ENCODE measurements at places on chromosomes 16 and 17.

GRCh38 chr16:66619534-66620428, 15.3 kb downstream of the CMTM3 start:
- peak; percentile 71 for DNase-seq

DNA sequence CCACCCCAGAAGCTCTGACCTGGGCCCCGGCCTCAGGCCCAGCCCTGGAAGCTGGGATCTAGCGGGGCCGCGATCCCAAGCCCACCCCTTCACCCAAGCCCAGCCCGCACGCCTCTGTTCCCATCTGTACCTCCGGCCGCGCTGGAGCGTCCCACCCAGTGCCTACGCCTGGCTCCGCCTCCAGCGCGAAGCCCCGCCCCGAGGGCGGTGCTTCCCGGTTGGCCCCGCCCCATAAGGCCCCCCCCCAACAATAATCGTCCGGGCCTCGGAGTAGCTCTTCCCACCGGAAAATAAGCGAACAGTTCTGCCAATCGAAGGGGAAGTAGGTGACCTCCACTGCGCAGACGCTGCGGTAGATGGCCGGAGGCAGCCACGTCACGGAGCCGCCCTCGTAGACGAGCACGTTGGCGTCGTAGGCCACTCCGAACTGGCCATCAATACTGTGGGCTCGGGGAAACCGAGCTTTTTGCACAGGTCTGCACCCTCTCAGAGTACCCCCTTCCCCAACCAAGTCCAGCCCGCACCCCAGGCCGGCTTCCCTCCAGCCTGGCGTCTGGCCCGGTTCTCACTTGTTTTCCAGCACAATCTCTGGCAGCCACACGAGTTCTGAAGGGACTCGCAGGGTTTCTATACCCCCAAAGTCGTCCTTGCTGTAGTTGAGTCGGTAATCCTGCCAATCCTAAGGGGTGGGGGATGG, 1.1 kb downstream of the CHRNE start:
- no peak for DNase-seq

DNA sequence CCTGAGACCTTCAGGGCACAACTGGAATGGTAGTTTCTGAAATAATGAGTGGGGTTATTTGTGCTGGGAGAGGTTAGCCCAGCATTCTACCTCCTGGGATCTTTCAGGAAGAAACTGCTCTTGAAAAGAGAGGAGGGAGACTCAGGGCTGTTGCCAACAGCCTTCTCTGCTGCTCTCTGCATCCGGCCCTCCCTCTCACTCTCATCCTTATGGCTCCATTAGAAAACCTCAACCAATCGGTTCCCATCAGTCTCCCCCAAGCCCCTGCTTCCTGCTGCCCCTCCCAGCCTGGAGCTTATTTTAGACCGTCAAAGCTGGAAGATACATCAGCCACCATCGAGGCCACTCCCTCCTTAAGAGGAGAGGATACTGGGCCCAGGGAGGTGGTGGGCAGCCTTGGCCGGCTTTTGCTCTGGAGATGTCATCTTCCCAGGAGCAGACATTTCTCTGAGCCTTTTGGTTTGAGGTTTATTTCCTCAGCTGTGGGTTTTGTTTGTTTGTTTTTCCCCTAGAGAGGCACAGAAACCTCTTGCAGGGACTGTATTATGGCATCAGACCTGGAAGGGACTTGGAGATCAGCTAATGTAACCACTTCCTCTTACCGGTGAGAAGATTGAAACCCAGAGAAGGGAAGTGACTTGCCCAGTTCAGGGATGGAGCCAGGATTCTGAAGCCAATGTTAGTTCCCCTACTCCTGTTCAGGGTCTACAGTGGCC, 2.7 kb downstream of the MPRIP start:
- peak; percentile 93 for DNase-seq

DNA sequence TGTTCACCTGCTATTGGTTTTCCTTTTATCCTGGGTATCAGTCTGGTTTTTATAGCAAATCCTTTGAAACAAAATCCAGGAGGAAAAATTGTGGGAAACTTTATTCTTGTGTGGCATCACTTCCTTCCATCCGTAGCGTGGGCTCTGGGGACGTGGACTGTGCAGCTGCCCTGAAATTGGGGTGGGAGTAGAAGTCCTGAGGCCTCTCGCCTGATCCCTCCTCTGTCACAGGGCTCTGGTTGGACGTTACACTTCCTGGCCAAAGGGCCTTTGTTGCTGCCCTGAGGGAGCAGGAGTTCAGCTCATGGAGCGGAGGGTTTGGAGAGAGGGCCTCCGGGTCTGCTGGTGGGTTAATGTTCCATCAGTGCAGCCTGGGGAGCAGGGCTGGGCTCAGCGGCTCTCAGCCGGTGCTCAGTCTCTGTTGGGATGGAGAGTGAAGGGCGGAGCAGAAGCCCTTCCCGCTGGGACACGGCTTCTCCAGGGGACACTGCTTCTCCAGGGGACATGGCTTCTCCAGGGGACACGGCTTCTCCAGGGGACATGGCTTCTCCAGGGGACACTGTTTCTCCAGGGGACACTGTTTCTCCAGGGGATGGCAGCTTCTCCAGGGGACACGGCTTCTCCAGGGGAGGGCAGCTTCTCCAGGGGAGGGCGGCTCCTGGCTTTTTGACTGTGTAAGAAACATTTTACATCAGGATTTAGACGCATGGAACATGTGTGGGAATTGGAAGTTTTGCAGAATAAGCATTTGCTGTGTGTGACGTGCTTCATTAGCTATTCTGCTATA, 15.2 kb upstream of the RPL13 start:
- no peak for DNase-seq

- peak; percentile 10 for DNase-seq
Observed at GRCh38 chr17:40646791-40647623, 611 bp downstream of the SMARCE1 start.

DNA sequence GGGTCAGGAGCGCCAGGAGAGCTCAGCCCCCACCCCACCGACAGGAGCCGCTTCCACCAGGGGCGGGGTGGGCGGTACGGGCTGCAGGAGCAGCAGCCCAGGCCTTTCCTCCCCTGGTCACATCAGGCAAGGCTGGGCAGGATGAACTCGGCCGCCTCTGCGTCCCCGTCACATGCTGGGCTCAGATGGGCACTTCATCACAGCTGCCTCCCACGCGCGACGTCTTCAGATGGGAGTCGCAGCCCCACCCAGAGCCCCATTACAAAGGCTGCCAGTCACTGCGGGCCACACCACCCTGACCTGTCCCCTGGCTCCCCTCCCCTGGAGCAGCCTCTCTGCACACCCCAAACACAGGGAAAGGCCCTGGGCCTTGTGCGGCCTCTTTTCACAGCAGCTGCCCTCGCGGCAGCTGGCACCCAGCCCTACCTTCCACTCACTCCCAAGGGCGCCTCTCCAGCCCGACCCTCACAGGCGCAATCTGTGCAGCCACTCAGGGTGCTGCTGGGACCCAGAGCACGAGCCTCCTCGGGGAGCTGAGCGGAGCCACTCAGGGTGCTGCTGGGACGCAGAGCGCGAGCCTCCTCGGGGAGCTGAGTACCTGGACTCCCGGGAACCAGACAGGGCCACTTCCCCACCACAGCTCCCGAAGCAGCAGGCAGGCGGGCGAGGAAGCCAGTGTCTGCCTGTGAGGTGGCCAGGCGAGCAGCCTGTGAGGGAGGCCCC, 4.7 kb downstream of the ZNF598 start:
- no peak for DNase-seq

- no peak for DNase-seq
Observed at GRCh38 chr16:17424771-17425170, 46.0 kb downstream of the XYLT1 start.

- no peak for DNase-seq
Observed at GRCh38 chr16:14545346-14545884, 84.6 kb downstream of the PARN start.

DNA sequence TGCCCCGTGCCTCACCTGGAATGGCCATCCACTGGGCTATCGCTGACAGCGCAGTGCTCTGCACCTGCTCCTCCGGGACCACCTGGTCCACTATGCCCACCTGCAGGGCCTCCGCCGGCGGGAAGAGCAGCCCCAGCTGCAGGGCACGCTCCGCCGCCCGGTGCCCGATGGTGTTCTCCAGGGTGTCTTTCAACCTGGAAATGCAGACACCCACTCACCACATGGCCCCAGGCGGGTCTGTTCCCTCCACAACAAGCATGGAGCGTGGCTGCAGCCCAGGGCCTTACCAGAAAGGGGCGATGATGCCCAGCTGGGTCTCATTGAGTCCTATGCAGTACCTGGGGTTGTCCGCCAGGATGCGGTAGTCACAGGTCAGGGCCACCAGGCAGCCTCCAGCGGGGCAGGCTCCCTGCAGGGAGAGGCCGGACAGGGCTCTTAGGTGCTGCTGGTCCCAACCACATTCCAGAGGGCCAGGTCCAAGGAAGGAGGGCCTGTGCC, 6.8 kb downstream of the DNASE1L2 start:
- no peak for DNase-seq

DNA sequence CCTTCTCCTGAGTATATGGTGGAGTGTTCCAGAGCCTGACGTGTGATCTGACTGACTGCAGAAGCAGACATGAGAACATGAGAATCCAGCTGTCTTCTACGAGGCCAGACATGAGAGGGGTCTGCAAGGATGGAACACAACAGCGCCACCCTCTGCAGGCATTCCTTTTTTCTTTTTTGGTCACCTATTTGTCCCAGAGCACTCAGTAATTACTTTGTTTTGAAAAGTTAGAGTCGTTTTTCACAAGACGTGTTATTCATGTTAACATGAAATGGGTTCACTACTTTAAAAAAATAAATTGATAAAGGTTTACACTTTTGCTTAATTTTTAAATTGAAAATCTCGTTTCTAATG, 43.8 kb upstream of the ATP2A3 start:
- DNase-seq: no peak

- no peak for DNase-seq
Observed at GRCh38 chr17:542943-543342, 171.7 kb downstream of the VPS53 start.

Measured in H4 (cell line).